ENCODE measurements at places on chromosomes 2 and 18.

DNA sequence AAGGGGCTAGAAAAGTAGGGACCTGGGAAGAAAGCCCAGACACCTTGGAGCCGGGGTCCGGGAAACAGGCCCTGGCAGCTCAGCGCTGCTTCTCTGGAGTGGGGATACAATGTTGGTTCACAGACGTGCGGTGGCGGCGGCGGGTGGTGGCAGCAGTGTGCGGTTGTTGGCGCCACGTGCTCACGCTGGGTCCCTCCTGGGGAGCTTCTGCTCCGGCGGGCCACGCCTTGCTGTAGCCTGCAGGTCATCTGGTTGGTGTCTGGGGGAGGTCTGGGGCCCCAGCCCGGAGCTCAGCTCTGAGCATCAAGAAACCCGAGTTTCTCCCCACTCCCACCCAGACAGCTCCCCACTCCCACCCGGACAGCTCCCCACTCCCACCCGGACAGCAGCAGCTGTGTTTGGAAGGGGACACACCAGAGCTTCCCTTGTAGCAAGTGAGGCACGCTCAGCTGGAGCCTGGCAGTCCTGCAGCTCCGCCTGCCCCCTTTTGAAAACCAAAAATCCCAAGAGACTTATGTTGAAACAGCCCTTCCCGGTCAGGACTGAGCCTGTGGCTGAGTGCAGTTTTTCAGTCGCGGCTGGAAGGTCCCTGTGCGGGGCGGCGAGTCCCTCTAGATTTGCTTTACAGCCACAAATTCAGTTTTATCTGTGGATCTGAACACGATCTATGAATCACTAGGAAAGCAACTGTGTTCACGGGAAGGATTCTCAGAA, 46.9 kb downstream of the NFATC1 start:
- no peak for DNase-seq

DNA sequence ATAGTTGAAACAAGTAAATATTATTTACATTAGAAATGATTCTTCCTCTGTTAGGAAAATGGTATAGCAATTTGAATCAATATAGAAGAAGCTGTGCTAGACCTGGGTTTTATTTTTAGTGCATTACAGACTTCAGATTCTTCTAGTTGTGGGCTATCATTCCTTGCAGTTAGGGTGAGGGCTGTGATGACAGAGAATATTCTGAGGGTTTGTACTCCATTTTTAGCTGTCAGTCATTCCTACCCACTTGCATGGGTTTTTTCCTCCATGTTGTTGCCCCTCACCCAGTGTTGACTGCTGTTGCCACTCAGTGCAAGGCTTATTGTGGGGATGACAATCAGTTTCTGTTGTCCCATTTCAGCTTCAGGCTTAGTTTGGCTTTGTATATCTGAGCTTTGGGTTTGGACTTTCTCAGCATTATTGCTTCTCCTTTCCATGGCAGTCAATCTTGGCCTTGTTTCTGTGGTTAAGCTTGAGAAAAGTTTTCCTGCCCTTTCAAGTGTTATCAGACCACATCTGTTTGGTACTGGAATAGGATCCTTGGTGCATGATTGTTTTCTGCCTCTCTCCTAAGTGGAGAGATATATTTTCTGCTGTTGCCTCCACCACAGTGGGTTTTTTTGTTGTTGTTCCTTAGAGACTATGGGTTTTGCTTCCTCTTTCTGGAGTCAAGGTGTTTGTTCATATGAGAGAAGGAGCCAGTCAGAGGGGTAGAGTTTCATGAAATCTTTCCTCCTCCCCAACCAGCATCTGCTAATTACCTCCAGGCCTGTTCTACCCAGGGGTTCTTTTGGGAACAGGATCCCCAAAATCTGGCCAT, 312.7 kb upstream of the CWC22 start:
- no peak for DNase-seq

GRCh38 chr2:120381661-120382060, 35.7 kb downstream of the INHBB start:
- no peak for DNase-seq

DNA sequence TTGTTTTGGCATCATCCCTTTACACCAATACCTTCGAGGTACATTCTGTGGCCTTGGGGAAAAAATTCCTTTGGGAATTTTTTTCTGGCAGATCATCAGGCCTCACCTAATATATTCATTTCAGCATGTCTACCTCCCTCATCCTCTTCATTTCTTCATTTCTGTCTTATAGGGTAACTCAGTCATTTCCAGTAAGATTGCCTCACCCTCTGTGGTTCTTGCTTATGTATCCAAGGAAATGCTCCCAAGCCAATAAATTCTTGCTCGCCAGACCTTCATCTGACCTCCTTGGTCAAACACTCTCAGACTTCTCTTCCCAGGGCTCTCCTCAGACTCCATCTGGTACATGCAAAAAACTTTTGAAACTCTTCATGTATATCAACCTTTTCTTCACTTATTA, 265.6 kb downstream of the TMX3 start:
- DNase-seq, result no peak

GRCh38 chr2:77301441-77301840, 220.7 kb downstream of the LRRTM4 start:
- DNase-seq, result no peak
